ENCODE measurements at places on chromosomes 2 and 18.

DNA sequence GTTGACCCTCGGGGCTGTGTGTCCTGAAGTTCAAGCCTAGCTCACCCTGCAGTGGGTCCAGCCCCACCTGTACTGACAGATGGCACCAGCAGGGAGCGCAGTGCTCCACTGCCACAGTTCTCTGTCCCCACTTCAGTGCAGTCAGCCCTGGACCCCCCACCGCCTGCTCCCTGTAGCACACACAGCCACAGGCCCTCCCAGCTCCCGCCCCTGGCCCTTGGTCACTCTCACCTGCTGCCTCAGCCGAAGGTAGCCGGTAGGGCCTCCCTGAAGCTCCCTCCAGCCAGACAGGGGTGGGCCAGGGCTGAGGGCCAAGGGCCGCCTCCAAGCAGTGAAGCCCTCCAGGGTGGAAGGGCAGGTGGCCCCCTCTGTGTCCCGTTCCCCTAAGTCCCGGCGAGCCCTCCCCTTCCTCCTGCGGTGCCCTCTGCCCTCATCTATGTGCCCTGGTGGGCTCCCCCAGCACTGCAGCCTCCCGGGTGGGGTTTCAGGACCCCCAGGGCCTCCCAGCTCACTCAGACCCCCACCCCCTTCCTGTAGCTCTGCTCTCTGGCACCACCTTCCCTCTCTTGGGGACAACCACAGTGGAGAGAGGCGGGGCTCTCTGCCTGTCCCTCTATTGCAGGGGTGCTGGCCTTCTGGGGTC lies 10.8 kb upstream of the ALPP start:
- no peak for DNase-seq

GRCh38 chr2:131022731-131023130 lies 70.5 kb downstream of the FAM168B start:
- DNase-seq = no peak

- no peak for DNase-seq
These were observed 898.8 kb upstream of the DDX18 start for GRCh38 chr2:116915673-116916072.

DNA sequence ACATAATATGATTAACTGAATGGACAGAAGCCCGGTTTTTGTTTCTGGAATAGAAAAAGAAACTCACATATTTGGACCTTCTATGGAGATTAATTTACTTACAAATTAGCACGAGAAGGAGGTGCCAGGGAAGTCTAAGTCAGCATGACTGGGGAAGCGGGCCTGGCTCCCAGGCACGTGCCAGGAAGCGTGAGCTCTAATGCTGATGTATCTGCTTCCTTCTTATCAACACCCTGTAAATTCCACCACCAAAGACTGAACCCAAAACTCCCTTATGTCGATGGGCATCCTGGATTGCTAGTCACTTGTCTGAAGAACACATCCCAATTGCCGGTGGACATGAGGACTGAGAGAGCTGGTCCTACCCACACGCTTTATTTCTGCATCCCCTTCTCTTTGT lies 134.5 kb downstream of the GALNT14 start:
- DNase-seq = no peak

- no peak for DNase-seq
These were observed 137.8 kb downstream of the PID1 start for GRCh38 chr2:229133155-229133772.

- no peak for DNase-seq
These were observed 2.6 kb downstream of the CAB39 start for GRCh38 chr2:230715201-230715600.

- no peak for DNase-seq
These were observed 5.7 kb upstream of the DSC3 start for GRCh38 chr18:31048216-31048615.

GRCh38 chr2:132550946-132551345 lies 119.1 kb downstream of the LYPD1 start:
- DNase-seq = no peak

DNA sequence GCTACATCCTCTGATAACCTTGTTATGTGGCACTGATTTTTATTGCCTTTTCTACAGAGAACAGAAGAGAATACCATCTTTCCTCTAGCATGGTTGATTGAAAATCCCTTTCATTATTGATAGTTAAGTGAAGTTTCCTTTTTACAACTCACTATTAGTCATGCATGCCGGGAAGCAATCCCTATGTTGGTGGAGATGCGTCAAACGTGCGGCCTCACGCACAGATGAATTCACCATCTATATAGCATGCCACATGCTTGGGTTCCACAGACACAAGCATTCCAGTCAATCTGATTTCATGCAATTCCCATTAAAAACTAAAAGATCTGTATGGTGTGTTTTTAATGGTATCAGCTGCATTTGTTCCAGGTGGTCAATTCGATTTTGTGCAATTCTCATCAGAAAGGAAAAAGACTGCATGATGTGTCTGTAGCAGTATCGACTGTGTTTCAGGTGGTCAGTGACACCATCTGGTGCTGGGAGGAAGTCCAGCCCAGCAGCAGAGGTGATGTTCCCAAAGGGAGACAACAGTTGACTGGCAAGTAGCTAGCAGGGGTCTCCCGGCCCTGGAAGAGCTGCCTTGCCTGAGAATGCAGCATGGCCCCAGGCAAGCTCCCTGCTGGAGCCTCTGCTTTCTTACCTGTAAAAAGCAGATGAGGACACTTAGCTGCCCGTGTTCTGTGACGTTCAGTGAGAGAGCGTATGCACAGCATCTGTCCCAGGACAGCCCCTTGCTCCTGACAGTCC lies 151.3 kb upstream of the NCK2 start:
- no peak for DNase-seq

- DNase-seq = no peak
These were observed 119.5 kb downstream of the SMAD7 start for GRCh38 chr18:48831113-48831759.

- no peak for DNase-seq
These were observed 52.9 kb downstream of the CRACDL start for GRCh38 chr2:98882971-98883779.

- no peak for DNase-seq
These were observed 33.0 kb downstream of the CDCA7 start for GRCh38 chr2:173387660-173388059.

- no peak for DNase-seq
These were observed 164.3 kb downstream of the ZNF521 start for GRCh38 chr18:25187521-25188192.

DNA sequence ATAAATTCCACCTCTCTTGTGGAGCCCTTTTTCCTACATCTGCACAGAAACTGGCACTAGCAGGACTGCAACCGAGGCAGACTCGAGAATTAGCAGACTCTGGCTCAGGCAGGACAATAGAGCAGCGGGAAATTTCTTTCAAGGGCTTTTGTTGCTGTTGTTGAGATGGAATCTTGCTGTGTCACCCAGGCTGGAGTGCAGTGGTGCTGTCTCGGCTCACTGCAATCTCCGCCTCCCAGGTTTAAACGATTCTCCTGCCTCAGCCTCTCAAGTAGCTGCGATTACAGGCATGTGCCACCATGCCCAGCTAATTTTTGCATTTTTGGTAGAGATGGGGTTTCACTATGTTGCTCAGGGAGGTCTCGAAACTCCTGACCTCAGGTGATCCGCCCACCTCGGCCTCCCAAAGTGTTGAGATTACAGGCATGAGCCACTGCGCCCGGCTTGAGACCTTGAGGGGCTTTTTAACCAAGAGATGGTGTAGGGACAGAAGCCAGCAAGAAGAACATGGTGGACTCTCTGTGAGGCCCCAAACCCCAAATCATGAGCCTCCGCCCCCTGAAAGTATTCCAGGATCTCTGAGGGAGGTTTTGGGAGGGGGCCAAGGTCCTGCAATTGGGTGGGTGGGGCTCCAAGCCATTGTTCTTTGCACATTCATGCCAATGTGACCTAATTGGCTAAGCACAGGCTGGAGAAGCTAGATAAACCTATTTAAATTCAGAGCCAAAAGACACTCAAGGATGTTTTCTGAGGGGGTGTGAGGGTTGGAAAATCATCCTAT lies 68.4 kb upstream of the MSH2 start:
- no peak for DNase-seq

DNA sequence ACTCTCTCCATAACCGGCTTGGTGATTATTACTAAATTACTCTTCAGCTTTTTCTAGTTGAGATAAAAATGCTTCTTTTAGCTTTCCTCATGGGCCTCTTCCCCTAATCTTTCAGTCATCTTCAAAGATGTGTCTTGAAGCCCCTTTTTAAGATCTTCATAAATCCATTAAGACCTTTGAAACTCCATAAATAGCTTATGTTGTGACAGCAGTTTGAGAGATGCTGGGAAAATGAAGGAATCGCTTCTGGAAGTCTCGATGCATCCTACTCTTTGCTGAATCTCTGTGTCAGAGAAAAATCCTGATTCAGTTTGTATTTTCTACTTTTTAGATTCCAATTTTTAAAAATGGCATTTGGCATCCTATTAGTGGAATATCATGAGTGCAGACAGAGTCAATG lies 13.0 kb downstream of the SCYGR4 start:
- no peak for DNase-seq

- no peak for DNase-seq
These were observed 11.1 kb downstream of the EVA1A start for GRCh38 chr2:75549401-75550253.

DNA sequence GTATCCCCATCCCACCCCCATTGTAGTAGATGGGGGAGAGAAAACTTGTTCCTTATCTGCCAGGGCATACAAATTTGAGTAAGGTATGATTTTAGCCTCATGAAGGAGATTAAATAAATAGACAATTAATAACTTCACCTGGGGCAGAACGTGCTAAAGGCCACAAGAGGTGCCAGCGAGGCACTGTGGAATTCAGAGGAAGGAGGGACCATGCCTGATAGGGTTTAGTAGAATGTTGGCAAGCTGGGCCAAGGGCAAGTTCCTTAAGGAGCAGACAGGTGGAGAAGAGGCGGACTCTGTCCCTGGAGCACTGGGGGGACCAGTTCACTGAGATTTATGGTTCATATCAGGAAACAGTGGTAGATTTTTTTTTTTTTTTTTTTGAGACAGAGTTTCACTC lies 22.5 kb downstream of the STAMBP start:
- DNase-seq = no peak

DNA sequence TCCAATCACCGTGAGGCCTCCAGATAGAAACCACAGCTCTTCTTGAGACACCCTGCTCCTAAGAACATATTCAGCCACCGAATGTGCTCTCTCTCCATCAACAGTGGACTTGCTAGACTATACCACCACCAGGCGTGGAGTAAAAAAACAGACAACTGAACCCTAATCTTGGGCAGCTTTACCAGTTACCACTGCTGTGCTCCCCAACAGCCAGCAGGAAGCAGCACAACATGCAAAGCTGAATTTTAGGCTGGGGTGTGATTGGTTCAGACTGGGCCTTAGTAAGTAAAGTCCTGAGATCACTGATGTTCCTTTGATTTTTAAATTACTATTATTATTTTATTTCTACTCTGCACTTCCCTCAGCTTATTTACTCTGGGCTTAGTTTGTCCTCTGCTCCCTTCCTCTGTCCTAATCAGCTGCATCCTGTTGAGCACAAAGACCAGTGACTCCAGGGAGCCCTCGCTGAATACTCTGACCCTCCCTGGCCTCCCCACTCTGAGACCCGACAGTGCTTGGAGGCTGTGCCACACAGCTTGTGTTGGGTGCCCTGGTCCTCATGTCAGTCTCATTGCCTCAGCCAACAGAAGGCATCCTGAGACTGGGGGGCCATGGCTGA lies 21.9 kb downstream of the MRPL35 start:
- peak; percentile 59 for DNase-seq

- DNase-seq = no peak
These were observed 28.6 kb downstream of the SNTG2 start for GRCh38 chr2:979069-979928.

DNA sequence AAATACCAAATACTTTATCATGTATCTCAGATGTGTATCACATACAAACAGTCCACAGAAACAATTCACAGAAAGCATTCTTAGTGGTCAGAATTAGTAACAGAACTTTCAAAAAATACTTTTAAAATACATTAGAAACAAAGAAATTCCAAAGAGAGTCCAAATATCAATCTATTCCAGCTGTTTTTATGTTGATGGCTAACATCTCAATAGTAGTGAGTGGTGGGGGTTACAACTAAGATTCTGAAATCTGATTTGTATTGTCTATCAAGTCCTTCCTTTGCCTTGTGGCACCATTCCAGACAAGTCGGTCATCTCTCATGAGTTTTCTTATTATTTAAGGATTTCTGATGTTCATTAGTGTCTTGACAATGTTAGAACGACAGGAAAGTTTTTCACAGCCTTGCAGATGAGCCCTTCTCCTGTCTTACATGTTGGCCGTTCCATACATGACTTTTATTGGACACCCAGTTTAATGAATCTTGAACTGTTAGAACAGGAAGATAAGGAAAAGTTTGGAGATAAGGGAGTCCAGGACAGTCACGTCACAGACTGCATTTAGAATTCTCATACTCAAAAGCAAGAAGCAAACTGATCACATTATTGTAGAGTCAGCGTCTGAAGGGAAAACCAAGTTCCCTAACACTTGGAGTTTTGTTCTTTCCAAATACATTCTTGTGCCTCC lies 410.3 kb downstream of the PID1 start:
- DNase-seq = no peak

- peak; percentile 13 for DNase-seq
These were observed 405 bp downstream of the PPP3R1 start for GRCh38 chr2:68251855-68252399.

DNA sequence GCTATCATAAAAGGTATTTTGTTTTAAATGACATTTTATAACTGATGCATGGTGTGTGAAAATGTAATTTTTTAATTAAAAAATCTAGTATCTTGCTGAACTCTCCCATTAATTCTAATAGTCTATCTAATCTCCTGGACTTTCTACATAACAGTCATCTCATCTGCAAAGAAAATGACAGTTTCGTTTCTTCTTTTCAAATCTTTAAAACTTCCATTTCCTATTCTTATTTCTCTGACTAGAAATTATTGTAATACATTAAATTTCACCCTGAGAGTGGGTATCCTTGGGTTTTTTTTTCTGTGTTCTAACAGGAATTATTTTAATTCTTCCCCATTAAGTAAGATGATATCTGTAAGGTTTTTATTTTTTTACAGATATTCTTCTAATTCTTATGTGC lies 120.1 kb downstream of the KCNF1 start:
- DNase-seq = no peak

- DNase-seq = no peak
These were observed 7.5 kb upstream of the RNF144A start for GRCh38 chr2:6909431-6910385.

- DNase-seq = no peak
These were observed 17.6 kb upstream of the PPP4R1 start for GRCh38 chr18:9631814-9632496.

GRCh38 chr2:186399082-186399644 lies 86.9 kb upstream of the ZC3H15 start:
- no peak for DNase-seq

DNA sequence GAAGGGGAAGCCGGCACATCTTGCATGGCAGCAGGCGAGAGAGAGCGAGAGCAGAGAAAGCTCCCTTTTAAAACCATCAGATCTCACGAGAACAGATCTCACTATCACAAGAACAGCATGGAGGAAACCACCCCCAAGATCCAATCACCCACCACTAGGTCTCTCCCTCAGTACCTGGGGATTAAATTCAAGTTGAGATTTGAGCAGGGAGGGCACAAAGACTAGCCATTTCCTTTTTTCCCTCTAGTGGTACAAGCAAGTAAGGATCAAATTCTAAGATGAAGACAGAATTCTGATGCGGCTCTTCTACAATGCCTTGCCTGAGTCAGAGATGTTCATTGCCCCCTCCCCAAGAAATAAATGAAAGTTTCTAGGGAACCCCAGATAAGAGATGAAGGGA lies 45.6 kb upstream of the ANKRD44 start:
- DNase-seq = no peak

- DNase-seq = no peak
These were observed 81.8 kb downstream of the C1QL2 start for GRCh38 chr2:119076713-119077112.

Measured in CD4-positive, alpha-beta T cell treated with Interferon gamma for 1 hour (primary cell).